ENCODE measurements at places on chromosomes 5 and 9.

DNA sequence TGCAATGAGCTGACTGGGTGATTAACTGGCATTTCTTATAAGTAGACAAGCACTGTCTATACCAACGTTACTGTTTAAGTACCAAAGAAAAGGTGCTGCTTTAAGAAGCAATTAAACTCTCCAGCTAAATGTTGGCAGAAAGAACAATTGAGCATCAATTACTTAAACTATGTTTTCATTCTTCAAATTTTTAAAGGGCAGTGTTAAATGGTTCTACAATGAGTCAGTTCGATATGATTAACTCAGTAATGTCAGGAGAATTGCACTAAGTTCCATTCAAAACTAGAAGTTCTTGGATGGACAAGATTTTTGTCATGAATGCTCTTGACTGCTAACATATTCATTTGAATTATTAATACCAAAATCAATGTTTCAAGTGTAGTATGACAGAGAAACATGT lies 593.7 kb downstream of the DNAH5 start:
- DNase-seq, result no peak

- DNase-seq, result no peak
Measured at GRCh38 chr9:34123682-34124081, 2.8 kb downstream of the DCAF12 start.

DNA sequence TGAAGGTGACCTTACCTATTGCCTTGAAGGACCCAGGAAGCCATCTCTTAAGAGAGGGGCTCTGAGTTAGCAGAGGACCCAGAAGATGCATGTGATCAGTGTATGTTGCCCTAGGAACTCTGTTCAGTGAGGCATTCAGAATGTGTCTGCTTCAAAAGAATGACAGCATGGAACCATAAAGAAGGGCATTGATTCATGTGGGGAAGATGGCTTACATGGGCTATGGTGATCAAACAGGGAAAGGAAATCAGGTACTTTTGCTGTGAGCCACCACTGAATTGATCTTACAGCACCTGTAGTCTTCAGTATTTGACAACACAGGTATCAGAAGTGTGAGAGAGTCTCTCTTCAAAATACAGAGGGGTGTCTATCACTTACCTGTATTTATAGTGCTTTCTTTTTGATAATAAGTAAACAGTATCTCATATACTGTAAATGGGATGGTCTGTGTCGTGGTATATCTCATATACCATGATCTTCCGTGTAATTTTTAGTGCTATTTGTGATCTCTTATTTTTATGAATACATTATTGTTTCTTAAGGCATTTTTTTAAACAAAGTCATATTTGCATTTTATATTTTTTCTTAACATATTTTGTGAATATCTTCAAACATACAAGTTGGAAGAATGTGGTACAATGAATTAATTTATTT lies 57.0 kb downstream of the FOCAD start:
- DNase-seq, result no peak

GRCh38 chr9:76658510-76659231 lies 105.6 kb upstream of the PCA3 start:
- DNase-seq, result peak; percentile 60

DNA sequence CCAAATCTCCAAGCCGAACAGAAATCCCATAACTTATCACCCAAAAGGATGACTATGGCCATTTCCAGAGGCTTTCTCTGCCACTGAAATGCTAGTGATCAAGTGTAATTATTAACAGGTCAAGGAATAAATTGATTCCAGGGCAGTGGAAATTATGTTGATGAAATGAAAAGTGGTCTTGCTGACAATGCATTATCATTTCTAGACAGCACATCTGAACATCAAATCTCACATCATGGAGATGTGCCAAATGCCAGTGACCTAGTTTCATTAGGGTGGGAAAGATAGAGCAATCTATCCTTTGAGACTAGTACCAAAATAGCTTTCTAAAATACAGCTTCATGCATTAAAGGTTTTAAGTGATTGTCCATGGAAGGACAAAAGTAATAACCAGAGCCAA lies 86.1 kb downstream of the AUH start:
- DNase-seq, result no peak

DNA sequence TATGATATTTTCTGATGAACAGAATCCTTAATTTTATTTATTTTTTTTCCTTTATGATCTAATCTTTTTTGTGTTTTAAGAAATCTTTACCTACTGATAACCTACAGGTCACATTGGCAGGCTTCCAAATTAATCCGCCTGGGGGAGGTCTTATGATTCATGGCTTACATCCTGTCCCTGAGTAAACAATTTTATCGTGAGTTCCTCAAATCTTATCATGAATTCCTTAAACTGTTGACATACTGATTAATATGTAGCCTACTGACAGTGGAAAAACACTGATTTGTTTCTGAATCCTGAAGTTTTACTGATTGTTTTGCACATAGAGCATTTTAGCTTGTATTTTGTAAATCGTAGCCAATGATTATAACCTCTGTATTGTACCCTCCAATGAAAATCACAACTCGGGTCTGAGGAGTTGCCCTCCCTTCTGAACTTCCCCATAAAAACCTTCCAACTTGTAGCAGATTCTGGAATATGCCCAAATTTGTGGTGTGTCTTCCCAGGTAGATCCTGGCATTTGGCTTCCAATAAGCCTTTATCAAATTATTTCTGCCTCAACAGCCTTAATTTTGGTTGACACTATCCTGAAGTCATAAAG lies 105.6 kb downstream of the VCAN start:
- no peak for DNase-seq

DNA sequence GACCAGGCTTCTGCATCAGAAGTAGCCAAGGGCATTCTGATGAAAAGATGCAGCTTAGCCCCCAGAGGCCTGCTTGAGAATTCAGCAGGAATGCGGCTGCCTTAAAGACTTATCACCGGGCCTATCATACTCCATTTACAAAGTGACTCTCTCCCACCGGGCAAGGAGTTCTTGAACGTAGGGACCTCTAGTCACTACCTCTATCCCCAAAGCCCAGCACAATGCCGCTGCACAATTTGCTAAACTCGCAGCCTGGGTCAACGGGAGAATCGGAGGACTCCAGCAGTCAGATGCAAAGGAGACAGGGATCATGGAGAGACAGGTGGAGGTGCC lies 661 bp downstream of the PDCL start:
- DNase-seq, result no peak

DNA sequence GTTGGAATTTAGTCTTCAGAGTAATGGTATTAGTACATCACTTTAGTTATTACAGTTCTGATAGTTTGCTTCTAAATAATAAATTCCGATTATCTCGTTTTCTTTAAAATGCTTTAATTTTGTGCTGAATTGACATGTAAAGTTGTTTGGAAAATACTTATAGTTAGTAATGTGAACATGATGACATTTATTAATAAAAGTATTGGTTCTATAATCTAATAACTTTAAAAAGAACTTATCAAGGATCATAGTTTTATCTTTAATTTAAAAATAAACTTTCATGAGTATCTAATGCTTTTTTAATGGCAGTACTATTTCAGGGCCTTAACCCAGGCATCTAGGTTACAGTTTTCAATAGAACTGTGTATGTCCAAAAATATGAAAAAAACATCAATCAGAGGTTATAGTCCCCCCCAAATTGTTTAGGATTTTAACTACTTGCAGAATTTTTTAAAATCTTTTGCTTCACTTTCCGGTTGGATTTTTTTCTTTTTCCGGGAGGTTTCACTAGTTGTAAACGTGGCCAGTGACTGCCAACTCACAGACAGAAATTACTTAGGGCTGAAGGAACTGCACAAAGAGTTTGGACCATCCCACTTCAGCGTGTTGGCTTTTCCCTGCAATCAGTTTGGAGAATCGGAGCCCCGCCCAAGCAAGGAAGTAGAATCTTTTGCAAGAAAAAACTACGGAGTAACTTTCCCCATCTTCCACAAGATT lies 680 bp downstream of the GPX8 start:
- peak; percentile 93 for DNase-seq

- no peak for DNase-seq
Measured at GRCh38 chr5:171395042-171395441, 7.4 kb downstream of the NPM1 start.

- no peak for DNase-seq
Measured at GRCh38 chr9:97845763-97846162, 7.3 kb upstream of the FOXE1 start.

GRCh38 chr5:149963729-149964128 lies 3.2 kb downstream of the SLC26A2 start:
- DNase-seq, result no peak

DNA sequence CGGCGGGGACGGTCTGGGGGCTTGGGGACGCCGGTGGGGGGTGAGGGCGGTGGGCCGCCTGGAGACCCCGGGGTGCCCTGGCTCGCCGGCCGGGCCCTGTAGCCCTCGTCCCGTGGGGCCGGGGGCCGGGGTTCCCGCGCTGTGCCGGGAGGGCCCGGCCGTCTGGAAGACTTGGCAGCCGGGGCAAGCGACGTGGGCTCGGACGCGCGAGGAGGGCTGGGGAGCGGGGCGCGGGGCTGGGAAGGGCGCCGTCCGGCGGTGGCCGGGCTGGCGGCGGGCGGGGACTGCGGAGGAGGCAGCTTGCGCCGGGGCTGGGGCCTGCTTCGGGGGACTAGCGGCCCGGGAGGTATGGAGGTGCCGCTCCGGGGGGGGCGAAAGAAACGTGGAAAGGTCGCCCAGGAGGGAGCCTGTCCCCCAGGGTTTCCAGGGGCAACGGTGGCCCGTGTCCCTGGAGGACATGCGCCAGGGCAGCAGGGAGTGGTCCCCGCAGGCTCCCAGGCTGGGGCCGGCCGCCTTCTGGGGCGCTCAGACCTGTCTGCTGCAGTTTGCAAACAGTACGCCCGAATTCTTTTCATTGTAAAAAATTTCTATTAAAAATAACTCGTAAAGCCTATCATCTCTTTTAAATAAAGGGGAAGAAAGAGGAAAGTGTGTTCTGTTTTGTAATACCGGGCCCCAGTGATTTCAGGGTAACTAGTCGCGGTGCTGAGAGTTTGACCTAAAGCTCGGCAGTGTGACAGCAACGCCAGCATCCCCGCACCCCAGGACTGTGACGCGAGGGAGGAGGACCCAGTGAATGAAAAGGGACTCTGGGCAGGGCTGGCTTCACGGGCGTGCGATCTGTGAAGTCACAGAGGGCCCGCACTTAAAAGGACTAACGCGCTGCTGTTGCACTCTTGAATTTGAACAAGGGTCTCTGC lies 752 bp upstream of the ANKH start:
- DNase-seq, result peak; percentile 35

All from stromal cell of bone marrow (primary cell).